ENCODE measurements at places on chromosomes 6 and 20. TPM values are rescaled to one million over a fixed set of nuclear protein-coding genes. Genes with fewer than 3 reads are reported as not detected.

DNA sequence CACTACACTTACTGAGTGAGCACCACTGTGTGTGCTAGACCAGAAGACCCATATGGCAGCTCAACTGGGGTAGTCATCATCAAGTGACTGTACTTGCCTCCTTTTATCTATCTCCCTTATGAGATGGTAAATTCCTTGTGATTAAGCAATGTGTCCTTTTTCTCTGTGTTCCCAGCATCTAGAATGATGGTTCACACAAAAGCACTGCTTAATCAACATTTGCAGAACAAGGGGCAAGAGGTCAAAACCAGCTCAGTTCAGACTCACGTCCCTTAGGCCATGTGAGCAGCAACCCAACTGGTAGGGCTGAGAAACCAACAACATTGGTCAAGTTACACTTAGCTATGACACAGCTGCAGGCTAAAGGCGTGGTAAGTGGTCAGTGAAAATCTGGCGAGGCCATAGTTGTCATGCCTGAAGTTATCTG lies 10.0 kb downstream of the TRAM2 start:
- peak overlapping the region; percentile 86 for H3K27ac ChIP-seq
- H3K4me3 ChIP-seq = no peak overlapping the region
- peaks cover 1% of the 10 kb centered on the region for H3K36me3 ChIP-seq
- H3K4me1 ChIP-seq = peaks cover 43% of the 10 kb centered on the region
- DNase-seq = peak; percentile 99
- no peaks in the 10 kb centered on the region for H3K27me3 ChIP-seq

- no peak overlapping the region for H3K27ac ChIP-seq
- no peak for DNase-seq
- H3K4me1 ChIP-seq = no peaks in the 10 kb centered on the region
- H3K27me3 ChIP-seq = 0 out of 2 replicates have a peak, but pooled peaks cover 3% of the 10 kb centered on the region
- H3K4me3 ChIP-seq = no peak overlapping the region
- no peaks in the 10 kb centered on the region for H3K36me3 ChIP-seq
Observed at GRCh38 chr20:39878320-39878719, 810.7 kb downstream of the MAFB start.

DNA sequence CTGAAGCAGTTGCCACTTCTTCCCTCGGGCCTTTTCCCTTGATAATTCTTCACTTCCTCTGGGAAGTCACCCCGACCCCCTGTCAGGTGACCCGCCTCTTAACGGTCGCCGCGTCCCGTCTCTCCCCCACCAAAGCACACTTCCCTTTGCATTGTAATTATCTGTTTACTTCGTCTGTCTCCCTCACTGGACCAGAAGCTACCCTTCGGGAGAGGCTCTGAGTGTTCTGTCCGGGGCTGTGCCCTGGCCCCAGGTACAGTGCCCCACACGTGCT lies 771 bp upstream of the SNAI1 start:
- no peak for DNase-seq
- peaks cover 20% of the 10 kb centered on the region for H3K4me1 ChIP-seq
- no peak overlapping the region for H3K27ac ChIP-seq
- H3K4me3 ChIP-seq = no peak overlapping the region

The BPI gene
- polyA plus RNA-seq = 0.05 TPM

The PRSS35 gene
- 5.6 TPM for polyA plus RNA-seq

Measured in IMR-90 (cell line).